Fibroblast of villous mesenchyme (primary cell): ENCODE measurements at places on chromosomes 16 and 17. TPM values are rescaled to one million over a fixed set of nuclear protein-coding genes. Genes with fewer than 3 reads are reported as not detected.

GRCh38 chr16:25256695-25257469, 763 bp downstream of the ZKSCAN2 start:
- DNase-seq = peak; percentile 10

GRCh38 chr16:86287664-86288201, 222.6 kb upstream of the FOXF1 start:
- no peak for DNase-seq

The SNX20 gene
- not detected in 2 replicates for total RNA-seq

The KRT9 gene
- not detected in 2 replicates for total RNA-seq

DNA sequence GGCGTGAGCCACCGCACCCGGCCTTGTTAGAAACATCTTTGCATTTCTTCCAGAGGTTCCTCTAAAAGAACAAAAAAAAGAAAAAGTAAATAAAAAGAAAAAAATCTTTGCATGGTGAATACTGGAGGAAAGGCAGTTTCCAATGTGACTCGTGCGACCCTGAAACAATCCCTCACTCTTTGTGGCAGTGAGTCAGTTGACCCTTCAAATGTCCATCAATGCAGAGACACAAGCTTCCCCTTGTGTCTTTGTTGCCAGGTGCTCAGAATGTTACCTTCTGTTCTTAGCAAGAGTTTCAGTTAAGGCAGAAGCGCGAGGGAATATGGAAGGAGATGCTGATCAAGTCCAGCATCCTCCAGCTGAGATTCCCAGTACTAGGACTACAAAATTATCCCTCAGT, 16.4 kb downstream of the CACNG4 start:
- DNase-seq = no peak

- DNase-seq = no peak
These were observed 37.7 kb downstream of the EPN2 start for GRCh38 chr17:19274893-19275292.

The DOC2A gene
- under 0.01 and 0.32 TPM in 2 replicates for total RNA-seq

GRCh38 chr16:3623642-3624041, 12.2 kb upstream of the SLX4 start:
- DNase-seq = no peak

DNA sequence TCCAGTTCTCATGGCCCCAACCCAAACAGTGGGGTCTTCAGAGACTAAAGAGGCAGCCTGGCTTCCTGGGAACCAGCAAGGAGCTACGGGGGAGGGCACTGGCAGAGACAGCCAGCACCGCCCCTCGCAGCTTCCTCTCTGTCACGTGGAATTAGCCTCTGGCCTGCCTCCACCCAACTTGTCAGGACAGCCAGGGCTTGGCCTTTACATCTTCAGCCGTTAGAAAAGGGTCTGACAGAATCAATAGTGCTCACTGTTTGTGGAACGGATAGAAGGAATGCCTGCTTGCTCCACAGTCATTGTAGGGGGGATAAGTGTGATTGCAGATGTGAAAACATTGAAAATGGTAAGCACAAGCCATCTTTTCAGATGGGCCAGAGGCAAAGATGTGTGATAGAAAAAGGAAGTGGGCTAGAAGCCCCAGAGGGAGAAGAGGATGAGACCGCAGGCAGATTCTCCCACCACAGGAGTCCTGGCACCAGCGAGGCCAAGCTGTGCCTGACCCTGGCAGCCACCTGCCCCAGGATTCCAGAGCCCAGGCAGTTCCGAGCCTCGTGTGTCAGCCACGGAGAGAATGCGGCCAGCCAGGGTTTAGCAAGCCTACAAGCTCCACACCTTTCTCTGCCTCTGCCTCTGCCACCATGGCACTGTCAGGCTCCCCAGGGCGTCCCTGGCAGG, 18.6 kb downstream of the GRIN2C start:
- DNase-seq = peak; percentile 43

The KPNA2 gene
- total RNA-seq = 115 and 229 TPM in 2 replicates

DNA sequence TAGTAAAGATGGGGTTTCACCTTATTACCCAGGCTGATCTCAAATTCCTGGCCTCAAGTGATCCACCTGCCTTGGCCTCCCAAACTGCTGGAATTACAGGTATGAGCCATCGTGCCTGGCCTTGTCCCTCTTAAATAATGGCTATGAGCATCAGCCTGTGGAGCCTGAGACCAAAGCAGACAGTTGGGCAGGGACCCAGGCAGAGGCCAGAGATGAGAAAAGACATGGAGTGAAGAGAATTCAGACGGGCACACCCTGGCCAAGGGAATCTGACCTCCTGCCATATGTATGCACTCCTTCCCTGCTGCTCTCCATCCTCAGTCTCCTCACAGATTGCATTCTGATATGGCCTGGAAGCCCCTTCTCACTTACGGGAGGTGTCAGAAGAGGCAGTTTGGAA, 98.4 kb upstream of the DNAH9 start:
- DNase-seq = no peak
